Activated CD4-positive, alpha-beta memory T cell treated with anti-CD3 and anti-CD28 coated beads for 36 hours (primary cell): ENCODE measurements at places on chromosomes 2 and 18. TPM values are rescaled to one million over a fixed set of nuclear protein-coding genes. Genes with fewer than 3 reads are reported as not detected.

Gene VSNL1
- total RNA-seq: not detected

Gene ACAA2
- total RNA-seq: 77.9 TPM

Gene EMILIN1
- total RNA-seq: 0.29 TPM

Gene CMPK2
- 6.6 TPM for total RNA-seq

Gene PID1
- total RNA-seq: not detected

Gene LBH
- 109 TPM for total RNA-seq

- DNase-seq: no peak
Observed at GRCh38 chr2:9150568-9150900, 56.1 kb upstream of the ASAP2 start.

DNA sequence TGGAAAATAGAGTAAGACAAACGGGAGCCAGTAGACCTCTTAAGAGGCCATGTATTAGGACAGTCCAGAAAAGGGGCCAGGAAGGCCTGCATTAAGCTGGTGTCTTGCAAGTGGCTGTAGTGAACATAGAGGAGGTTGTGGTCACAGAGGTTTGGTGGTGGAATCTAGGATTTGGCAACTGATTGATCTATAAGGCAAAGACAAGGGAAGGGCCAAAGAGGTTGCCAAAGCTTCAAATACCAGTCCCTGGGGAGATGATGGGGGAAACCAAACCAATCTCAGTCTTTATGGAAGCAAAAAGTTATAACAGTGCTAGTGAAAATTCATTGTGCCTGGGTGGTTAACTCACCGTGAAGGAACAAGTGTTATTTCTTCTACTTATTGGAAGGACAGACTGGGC is 28.7 kb upstream of the RTN4 start:
- DNase-seq: no peak

- no peak for DNase-seq
Observed at GRCh38 chr2:30359644-30360167, 87.3 kb upstream of the LCLAT1 start.

DNA sequence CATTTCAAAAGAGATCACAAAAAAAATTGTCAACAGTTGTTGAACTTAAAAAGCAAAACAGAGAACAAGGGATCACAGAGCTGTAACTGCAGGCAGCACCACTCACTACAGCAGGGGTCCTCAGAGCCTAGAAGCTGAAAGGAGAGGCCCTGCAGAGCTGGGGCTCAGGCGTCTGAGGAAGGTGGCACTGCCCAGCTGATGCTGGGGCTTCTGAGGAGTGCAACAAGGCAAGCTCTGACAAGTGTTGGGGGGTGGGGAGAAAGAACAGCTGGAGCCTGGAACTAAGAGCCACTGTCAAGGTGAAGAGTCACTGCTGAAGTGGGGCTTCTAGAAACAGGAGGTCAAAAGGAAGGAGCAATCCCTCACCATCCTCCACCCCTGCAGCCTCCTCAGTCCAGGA is 46.2 kb downstream of the FTCDNL1 start:
- no peak for DNase-seq

- DNase-seq: no peak
Observed at GRCh38 chr18:48294899-48295585, 114.1 kb downstream of the ZBTB7C start.

DNA sequence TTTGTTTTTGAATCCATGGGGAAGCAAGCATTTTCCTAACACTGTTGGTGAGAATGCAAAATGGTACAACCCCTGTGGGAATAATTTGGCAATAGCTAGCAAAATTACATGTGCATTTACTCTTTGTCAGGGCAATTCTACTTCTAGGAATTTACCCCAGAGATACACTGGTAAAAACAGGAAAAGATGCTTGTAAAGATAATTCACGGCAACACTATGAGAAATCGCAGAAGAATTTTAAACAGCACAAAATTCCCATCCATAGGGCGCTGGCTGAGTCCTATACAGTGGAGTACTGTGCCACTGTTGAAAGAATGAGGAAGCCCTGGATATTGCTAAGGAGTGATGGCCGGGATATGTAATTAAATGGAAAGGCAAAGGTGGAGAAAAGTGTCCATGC is 75.8 kb downstream of the DGKD start:
- no peak for DNase-seq

- DNase-seq: no peak
Observed at GRCh38 chr2:84273406-84273805, 185.7 kb downstream of the SUCLG1 start.

- no peak for DNase-seq
Observed at GRCh38 chr2:138910427-138910826, 130.2 kb upstream of the NXPH2 start.

GRCh38 chr2:51695531-51695930 is 663.6 kb upstream of the NRXN1 start:
- no peak for DNase-seq

DNA sequence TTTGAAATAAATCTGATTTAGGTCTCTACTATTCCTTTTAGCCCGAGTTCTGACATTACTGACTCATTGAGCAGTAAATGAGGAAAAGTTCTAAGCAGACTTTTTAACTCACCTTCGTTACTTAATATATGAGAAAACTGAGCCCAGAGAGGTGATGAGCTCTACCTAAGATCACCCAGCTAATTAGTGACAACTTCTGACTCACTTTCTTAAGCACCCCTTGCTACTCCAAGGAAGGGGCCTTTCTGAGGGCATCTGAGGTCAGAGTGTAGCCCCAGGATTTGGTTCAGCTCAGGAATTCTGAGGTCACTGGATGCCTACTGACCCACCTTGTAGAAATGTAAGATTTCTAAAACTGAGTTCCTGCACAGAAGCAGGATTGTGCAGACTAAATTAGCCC is 102.2 kb upstream of the FZD5 start:
- no peak for DNase-seq

DNA sequence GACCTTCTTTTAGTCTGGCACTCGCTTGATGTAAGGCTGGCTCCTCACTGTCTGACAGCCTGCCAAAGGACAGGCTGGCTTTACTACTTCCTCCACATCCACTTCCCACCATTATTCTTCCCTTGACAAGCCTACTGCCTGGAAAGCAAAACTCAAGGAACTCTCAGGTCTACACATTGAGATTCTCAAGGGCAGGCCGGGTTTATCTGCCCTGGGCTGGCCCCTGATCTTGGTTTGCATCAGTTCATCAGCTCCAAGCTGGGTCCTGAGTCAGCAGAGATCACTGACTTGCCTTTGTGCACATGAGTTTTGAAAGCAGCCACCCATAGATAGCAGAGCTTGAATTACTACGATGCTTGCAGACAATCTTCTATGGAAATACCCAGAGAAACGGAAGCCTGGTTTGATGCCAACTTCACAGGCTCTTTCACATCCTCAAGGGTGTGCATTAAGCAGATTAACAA is 53.9 kb downstream of the KCTD18 start:
- peak; percentile 82 for DNase-seq

DNA sequence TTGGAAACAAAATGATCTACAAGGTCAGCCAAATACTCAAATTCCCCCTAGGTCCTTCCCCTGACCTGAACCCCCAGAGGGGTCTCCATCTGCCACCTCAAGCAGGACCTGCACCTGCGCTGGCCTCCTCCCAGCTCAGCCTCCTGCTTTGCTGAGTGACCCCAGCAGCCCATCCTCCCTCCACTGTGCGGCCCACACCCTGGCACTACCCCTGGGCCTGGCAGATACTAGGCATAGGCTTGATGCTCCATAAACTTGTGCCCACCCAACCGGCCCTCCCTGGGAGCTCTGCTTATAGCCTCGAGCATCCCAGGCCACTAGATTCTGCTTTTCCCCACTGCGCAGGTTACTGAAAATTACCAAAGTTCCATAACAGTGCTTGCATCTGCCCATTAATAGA is 156.2 kb downstream of the HDAC4 start:
- DNase-seq: no peak

DNA sequence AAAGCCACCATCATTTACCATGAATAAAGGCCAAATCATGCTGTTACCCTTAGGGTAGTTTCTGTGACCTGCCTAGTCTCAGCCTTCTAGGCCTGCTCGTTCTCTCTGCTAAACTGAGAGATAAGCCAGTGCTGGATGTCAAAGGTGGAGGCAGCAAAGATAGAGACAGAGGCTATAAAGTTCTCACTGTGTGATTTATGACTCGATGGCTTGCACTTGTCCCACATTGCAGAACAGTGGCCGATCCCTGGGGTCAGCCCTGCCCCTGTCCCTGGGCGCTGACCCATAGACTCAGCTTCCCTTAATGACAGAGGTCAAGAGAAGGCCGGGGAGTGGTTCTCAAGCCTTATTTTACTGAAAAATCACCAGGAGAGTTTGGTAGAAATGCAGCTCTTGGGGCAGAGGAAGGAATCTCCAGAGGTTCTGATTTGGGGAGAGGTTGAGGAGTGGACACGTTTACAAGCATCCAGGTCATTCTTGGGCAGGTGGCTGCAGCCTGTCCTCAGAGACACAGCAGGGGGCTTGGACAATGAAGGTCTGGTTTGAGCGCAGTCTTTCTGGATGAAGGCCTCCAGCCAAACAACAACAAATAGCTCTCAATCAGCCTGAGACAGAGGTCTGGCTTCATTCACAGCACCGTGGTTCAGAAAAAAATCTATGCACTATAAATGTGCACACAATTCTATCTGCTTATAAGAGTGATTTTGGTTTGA is 143.5 kb downstream of the ACKR3 start:
- DNase-seq: no peak

GRCh38 chr2:52368141-52368540 is 1336.2 kb upstream of the NRXN1 start:
- DNase-seq: no peak
